Ureter (tissue), 1 donor: ENCODE measurements at places on chromosomes 13 and 19.
A peak's percentile ranks its signal among the peaks of the same experiment; 100 is the strongest.

GRCh38 chr13:18995259-18995873 is 186.3 kb downstream of the TUBA3C start:
- no peak for DNase-seq

- DNase-seq = no peak
Measured at GRCh38 chr13:32736648-32737047, 150.4 kb downstream of the PDS5B start.

- no peak for DNase-seq
Measured at GRCh38 chr13:87128491-87128890, 542.7 kb upstream of the SLITRK5 start.

- no peak for DNase-seq
Measured at GRCh38 chr19:36103842-36104552, 6.9 kb upstream of the OVOL3 start.

DNA sequence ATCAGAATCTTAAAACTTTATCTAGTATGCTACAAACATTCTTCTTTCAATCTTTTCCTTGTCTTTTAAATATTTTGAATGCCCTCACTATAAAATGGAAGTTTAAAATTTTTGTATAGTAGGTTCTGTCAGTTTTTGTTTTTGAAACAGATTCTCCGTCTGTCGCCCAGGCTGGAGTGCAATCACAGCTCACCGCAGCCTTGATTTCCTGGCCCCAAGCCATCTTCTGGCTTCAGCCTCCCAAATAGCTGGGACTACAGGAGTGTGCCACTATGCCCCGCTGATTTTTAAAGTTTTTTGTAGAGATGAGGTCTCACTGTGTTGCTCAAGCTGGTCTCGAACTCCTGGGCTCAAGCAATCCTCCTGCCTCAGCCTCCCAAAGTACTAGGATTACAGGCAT is 20.7 kb downstream of the PHF11 start:
- DNase-seq = no peak

DNA sequence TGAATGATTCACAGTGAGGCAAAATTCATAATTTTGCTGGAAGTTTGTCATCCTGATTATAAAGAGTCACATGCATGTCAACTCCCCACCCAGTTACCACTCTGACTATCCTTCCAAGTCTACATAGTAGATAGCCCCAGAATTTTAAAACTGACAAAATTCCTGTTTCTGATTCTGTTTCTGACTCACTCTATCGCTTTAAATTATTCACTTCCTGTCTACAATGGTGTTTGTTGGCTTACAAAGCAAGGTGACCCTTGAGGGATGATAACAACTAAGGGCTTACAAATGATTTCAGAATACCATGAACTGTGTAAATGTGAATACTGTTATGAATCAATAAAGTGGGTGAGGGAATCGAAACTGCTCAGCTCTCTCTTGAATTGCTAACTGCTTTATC is 98.7 kb upstream of the KL start:
- DNase-seq = no peak

GRCh38 chr13:79936368-79937136 is 404.4 kb downstream of the SPRY2 start:
- DNase-seq = no peak

DNA sequence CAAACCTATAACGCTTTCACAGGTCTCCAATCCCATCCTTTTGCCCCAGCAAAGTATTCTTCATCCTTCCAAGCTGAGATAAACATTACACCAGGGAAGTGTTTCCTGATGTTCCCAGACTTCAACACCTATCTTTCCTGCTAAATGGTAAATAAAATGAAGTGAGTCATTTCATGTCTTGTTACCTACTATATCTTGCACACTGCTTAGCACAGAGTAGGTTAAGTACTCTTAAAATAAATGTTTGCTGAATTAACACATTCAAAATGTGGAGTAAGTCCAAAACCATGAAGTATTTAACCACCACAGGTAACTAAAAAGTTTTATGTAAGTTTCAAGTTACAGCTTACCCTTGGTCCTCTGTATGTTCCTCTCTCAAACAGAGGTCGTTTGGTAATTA is 3.4 kb downstream of the RBM26 start:
- DNase-seq = no peak

DNA sequence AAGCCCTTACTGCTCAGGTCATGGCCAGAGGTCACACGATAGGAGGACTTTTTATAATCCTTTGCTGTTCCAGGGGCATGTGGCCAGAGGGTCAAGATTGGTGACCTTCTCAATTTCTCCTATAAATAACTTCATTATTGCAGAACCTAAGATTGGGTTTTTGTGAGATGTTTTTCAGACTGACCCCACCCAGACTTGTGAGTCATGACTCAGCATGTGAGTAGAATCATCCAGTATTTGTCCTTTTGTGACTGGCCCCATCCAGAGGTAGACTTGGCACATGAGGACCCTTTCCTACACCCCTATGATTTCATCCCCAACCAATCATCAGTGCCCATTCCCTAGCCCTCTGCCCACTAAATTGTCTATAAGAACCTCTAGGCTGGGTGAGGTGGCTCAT is 84.5 kb upstream of the ABCC4 start:
- no peak for DNase-seq

DNA sequence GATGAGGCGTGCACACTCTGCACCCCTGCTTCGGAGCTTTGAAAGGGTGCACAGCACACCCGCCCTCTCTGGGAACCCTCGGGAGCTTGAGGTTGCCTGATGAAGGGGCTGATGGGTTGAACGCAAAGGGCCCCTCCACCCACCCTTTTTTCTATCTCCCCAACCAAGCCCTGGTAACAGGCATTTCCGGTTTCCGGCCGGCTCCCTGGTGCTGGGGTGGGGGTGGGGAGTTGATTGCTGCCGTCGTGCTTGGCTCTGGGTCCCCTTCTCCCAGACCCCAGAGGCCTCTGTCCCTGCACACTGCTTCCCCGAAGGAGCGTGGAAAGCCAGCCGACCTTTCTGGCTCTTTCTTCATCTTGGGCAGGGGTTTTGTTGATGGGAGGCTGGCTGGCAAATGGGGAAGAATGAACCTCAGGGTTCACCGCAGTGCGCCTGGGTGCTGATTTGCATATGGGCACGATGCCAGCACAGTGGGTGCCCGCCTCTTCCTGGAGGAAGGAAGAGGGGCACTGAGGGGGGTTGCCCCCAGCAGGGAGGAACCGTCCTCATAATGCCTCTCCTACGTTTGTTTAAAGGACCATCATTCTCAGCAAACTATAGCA is 29.1 kb downstream of the VAV1 start:
- DNase-seq = peak; percentile 83

DNA sequence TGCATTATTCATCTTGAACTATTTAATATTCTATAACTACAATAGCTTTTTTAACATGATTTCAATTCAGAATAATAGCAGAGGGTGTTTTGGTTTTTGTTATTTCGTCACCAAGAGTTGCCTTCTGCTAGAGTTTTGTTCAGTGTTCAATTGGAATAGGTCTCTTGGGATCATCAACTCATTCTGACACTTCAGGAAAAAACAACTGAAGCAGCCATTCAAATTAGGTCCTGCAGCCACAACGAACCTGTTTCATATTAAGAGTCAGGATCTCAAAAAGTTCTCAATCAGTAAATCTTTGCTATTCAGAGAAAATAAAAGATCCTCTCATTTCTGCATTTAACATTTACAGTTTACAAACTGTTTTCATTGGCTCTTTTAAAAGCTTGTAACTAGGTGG is 2.4 kb upstream of the CHAMP1 start:
- DNase-seq = no peak

GRCh38 chr19:9962623-9963290 is 26.4 kb upstream of the OLFM2 start:
- DNase-seq = no peak

DNA sequence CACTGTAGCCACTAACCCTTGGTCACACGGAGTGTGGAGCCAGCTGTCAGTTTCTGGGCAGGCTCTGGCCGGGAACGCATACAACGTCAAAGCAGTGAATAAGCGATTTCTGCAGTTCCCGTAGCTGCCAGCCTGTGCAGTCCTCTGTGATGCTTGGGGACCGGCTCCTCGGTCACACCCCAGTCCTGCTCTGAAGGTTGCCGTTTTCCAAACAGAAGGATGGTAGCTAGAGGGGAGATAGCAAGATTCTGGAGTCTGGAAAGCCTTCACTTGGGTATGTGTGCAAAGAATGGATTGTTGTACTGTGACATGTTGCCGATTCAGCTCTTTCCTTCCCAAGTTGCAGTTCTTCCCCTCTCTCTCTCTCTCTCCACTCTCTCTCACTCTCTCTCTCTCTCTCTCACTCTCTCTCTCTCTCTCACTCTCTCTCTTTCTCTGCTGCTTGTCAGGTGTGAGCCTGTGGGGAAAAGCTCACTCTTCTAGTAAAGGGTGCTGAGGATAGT is 38.7 kb upstream of the C1QTNF9 start:
- peak; percentile 60 for DNase-seq

- no peak for DNase-seq
Measured at GRCh38 chr19:8321986-8322637, 816 bp downstream of the RPS28 start.

DNA sequence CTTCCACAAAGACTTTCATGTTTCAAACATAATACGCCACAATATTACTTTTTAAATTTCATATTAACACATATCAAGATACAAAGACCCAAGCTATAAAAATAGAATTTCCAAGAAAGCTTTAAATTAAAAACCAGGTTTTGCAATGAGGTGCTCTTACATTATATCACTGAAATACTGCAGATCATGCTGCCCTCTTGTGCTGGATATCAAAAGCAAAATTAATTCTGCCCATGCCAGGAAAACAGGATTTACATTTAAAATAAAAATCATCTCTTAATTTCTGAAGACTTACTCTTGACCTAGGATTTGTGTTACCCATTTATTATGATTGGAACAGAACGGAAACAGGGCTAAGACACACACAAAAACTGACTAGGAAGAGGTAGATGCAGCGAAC is 145.0 kb downstream of the ABCC4 start:
- DNase-seq = no peak

DNA sequence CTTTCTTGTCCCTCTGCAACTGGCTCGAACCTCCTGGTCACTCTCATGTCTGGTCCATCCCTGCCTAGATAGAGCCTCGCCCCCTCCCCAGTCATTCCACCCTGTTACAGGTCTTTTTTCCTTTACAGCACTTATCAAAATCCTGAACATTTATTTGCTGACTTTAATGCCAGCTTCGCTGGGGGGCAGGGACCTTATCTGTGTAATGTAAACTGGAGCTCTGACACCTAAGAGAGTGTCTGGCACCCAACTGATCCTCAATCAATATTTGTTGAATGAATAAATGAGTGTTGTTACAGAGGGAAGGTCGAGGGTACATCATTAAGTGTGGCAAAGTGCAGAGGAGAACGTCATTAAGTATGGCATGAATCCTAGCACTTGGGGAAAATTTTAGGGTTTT is 16.7 kb downstream of the FAAP24 start:
- no peak for DNase-seq

DNA sequence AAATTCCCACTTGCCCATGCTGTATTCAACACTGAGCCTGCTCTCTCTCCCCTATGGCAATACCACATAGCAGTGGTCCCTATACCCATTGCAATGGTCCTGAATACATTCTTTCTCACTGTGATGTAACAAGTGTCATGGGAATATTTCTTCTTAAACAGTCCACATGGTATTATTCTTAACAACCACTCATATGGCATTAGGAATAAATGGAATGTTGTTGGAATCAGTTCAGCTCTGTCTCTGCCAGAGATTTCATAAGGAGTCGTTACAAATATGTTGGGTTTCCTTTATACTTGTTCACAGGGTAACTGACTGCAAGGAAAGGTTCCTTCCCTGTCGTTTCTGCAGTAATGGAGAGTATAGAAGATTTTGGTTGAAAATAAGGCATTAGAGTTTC is 128.3 kb upstream of the SPATA13 start:
- DNase-seq = no peak

- no peak for DNase-seq
Measured at GRCh38 chr19:45293682-45294081, 29.0 kb downstream of the CKM start.

- no peak for DNase-seq
Measured at GRCh38 chr13:106187501-106188095, 347.9 kb downstream of the EFNB2 start.

GRCh38 chr13:38899571-38899970 is 91.1 kb downstream of the STOML3 start:
- DNase-seq = no peak

GRCh38 chr19:32859591-32859990 is 10.0 kb downstream of the SLC7A9 start:
- DNase-seq = no peak

GRCh38 chr13:48680756-48681392 is 27.1 kb downstream of the CYSLTR2 start:
- DNase-seq = no peak

GRCh38 chr13:50617134-50617721 is 226.3 kb downstream of the DLEU7 start:
- DNase-seq = no peak

DNA sequence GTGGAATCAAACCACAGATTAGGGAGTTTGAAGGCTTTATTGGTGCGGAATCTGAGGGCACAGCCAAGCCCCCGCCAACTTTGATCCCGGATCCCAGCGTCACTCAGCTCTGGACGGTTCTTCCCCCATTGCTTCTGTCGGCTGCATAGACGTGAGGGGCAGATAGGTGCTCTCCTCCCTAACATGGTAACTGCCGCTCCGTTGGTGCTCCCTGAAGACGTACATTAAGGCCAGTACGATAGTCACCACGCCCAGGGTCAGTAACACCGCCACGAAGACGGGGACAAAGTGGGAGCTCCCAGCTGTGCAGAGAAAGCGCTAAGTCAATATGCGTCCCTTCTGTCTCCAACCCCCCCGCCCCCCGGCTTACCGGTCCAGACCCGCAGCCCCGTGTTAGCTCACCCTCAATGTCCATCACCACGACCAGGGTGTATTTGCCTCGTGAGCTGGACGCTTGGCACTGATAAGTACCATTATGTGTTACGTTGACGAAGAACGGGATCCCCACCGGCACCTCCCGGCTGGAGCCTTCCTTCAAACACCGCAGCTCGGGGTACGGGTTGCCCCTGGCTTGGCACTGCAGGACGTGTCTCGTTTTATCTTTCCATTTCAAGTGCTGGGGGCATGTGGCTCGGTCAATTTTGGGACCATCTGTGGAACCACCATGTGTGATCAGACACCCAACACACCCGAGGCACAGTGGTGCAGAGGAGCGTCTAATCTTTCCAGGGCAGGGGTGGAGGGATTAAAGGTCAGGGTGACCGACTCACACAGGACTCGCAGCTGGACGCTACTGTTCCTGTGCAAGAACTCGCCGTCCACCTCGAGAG is 644 bp upstream of the RAVER1 start:
- DNase-seq = no peak

DNA sequence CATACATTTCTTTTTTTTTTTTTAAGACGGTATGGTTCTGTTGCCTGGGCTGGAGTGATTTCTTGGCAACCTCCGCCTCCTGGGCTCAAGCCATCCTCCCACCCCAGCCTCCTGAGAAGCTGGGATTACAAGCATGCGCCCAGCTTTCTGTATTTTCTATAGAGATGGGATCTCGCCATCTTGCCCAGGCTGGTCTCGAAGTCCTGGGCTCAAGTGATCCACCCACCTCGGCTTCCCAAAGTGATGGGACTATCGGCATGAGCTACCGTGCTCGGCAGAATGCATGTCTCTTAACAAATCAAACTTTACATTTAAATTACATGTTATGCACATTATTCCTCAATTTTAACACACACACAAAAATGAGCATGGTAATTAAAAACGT is 1.2 kb downstream of the NDUFA13 start:
- no peak for DNase-seq
